ENCODE measurements at places on chromosomes 11 and 22. TPM values are rescaled to one million over a fixed set of nuclear protein-coding genes. Genes with fewer than 3 reads are reported as not detected.

DNA sequence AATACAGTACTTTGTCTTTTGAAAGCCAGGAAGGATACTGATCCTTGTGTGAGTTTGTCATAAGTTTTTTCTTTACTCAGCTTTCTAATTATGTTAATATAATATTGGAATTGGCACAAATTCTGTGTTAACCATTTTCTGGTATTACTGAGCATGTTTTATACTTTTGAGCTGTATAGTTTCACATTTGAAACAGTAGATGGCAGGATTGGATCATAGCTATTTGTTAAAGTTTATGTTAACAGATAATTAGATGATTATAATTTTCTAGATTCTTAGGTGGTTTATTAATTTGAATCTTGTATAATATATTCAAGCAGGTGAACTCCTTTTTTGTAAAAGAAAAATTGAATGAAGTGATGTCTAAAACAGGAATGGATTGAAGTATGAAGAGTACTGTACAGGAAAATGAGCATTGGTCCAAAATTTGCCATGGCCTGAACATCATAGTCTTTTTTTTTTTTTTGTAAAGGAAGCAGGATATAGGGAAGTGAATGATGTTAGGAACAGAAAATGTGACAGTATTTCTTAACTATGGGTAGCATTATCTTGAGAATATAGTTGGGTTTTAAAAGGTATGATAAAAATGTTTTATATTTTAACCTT lies 102.0 kb downstream of the CYP2R1 start:
- DNase-seq, result no peak

DNA sequence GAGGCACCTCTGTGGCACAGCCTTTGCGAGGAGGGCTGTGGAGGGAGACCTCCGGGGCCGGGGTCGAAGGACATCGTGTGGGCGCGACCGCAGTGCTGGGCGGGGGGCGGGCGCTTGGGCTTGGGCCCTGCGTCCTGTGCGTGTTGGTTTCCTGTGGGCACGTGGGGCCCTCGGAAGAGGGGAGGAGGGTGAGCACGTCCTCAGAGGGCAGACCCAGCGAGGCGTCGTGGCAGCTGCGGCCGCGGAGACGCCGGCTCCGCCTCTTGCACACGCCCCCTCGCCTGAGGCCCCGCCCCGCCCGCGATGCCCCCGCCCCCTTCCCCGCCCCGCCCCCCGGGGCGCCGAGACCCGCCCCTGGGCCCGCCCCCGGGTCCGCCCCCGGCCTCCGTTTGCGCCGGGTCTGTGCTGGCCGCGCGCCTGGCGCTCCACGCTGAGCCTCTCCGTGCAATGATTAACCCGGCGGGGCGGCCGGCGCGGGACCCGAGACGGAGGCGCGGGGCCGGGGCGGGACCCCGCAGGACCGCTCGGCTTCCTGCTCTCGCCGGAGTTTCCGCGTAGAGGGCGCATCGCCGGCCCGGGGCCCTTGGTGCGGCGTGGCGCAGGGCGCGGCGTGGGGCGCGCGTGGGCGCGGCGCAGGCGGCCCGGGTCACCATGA lies at the start of gene PRR5:
TSS of gene PRR5 (plus strand) at position 381 of the 655 bp plus-strand sequence. CDS start at position 652, 271 bp downstream.
- peak; percentile 88 for DNase-seq

GRCh38 chr11:76193219-76193618 lies 13.1 kb downstream of the WNT11 start:
- DNase-seq, result no peak

The EHF gene
- 41.1 TPM for total RNA-seq

The MMP3 gene
- total RNA-seq, result not detected

DNA sequence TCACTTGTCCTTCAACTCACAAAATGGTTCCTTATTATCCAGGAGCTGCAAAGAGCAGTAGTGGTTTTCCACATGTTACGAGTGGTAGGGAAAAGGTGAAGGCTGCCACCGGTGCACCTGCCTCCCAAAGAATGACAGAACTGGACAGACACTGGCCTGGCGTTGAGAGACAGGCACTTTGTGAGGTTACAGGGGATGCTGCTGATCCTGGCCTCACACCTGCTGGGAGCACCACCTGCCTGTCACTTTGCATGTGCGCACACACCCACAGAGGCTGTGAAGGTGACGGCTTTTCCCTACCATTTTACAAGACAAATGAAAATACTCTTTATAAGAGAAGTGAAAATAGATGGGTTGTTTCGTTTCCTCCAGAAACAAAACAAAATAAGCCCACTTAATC lies 175.3 kb upstream of the B3GAT1 start:
- DNase-seq, result no peak
